ENCODE measurements at places on chromosomes 6 and 20. TPM values are rescaled to one million over a fixed set of nuclear protein-coding genes. Genes with fewer than 3 reads are reported as not detected.

DNA sequence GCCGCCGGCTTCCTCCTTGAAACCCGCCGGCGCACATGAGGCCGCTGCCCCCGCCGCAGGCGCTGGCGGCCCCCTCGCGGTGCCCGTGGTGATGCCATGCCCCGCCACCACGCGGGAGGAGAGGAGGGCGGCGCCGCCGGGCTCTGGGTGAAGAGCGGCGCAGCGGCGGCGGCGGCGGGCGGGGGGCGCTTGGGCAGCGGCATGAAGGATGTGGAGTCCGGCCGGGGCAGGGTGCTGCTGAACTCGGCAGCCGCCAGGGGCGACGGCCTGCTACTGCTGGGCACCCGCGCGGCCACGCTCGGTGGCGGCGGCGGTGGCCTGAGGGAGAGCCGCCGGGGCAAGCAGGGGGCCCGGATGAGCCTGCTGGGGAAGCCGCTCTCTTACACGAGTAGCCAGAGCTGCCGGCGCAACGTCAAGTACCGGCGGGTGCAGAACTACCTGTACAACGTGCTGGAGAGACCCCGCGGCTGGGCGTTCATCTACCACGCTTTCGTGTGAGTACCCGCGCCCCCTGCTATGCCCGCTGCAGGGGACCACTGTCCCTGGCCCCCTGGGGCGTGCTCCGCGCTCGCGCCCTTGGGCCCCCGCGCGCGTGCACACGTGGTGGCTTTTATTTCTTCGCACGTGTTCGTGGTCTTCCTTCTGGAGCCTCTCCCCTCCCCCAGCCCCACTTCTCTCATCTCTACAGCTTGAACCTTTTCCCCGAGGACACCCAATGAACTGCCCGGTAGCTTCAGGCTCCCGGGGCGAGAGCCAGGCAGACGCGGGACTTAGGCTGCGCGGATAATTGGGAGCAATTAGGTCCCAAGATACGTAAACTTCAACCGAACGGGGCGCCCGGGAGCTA is 453 bp downstream of the KCNQ5 start:
- H3K36me3 ChIP-seq = no peaks in the 10 kb centered on the region
- H3K4me3 ChIP-seq = peak overlapping the region; percentile 60
- H3K27ac ChIP-seq = no peak overlapping the region
- H3K27me3 ChIP-seq = no peaks in the 10 kb centered on the region
- H3K4me1 ChIP-seq = no peaks in the 10 kb centered on the region
- peak; percentile 60 for DNase-seq

- H3K36me3 ChIP-seq = no peaks in the 10 kb centered on the region
- no peak overlapping the region for H3K4me3 ChIP-seq
- DNase-seq = no peak
- no peak overlapping the region for H3K27ac ChIP-seq
Measured at GRCh38 chr6:75800708-75801505, 51.9 kb downstream of the MYO6 start.

Gene PHACTR3
- 0.27 TPM for total RNA-seq

Gene TRIM40
- not detected for total RNA-seq
